ENCODE measurements at places on chromosomes 5 and 9. TPM values are rescaled to one million over a fixed set of nuclear protein-coding genes. Genes with fewer than 3 reads are reported as not detected.
A peak's percentile ranks its signal among the peaks of the same experiment; 100 is the strongest.

DNA sequence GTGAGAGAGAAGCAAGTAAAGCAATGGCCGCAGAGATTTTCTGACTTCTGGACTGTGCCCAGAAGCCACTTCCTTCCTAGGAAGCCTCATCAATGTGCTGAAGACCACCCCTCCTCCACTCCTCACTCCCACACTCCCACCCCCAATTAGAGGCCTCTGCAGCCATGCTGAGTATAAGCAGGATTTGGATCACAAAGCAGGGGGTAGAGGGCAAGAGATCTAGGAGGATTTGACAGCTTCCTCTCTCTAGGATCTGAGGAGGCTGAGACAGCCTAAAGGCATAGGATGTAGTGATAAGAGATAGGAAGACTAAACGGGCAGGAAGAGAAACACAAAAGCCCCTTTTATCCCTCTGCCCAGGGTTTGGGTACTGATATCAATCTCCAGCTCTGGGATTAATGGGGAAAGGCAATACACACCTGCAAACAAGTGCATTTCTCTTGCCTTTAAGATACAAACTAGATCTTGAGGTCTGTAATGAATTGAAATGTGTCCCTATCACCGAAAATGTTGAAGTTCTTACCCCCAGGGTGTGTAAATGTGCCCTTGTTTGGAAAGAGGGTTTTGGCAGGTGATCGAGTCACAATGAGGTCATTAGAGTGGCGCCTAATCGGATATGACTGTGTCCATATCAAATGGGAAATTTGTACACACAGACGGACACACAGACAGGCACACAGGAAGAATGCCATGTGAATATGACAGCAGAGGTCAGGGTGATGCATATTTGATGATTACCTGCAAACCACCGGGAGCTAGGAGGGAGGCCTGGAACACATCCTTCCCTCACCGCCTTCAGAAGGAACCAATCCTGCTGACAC, 28.5 kb downstream of the KCNV2 start:
- DNase-seq, result peak; percentile 21

GRCh38 chr5:170333161-170333910, 35.8 kb upstream of the LCP2 start:
- no peak for DNase-seq

TAF11L5 gene
- not detected for total RNA-seq

LRRC26 gene
- total RNA-seq, result 0.77 TPM

DNA sequence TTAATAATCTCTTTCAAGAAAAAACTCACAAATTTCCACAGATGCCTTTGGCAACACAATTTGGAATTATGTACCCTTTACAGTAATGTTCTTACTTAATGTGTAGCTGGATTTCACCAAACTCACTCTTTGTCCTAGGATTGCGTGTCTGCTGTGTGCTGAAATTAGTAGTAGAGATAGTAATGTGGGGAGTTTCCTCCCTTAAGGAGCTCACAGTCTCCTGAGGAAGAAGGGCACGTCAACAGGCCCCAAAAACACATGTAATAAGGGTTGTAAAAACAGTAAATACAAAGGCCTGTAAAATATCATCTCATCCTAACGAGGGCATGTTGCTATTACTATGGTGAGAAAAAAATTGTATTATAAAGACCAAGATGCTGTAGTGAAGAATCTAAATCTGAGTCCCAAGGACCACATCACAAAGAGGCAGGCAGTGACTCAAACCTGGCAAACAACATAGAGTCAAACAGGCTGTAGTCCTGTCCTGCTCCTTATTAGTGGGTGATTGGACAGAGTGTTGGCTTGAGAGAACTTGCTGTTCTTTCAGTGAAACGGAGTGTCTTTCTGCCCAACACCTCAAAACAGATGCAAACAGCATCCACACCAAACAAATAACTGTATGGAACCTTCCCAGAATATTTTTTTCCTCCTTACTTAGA, 83.2 kb upstream of the PAPPA start:
- DNase-seq, result no peak

- DNase-seq, result no peak
These were observed 88.1 kb downstream of the FGF1 start for GRCh38 chr5:142597546-142598337.

DNA sequence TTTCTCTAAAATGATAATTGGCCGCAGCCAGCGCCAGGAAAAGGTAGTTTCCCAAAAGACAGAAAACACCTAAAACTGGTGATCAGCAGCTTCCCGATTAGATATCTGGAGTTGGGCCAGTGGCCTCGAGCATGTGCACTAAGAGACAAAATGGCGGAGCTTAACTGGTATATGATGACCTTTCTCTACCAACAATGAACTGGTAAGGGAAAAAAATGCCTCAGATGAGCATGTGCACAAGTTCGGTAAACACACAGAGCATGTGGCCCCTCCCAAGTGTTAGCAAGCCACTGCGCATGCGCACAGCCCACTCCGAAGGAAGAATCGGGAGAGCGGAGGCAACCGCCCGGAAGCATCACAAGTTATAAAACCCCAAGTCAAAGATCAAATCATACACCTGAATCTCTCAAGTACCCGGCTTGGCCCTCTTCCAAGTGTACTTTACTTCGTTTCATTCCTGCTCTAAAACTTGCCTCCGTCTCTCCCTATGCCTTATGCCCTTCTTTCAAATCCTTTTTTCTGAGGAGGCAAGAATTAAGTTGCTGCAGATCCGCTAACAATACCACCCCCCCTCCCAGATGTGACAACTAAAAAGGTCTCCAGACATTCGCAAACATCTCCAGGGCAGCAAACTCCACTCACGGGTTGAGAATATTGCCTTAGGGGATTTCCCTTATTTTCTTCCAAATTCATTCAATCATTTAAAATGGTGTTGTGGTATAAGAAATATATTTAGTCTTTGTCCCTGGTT, 15.0 kb upstream of the PTBP3 start:
- peak; percentile 87 for DNase-seq

DNA sequence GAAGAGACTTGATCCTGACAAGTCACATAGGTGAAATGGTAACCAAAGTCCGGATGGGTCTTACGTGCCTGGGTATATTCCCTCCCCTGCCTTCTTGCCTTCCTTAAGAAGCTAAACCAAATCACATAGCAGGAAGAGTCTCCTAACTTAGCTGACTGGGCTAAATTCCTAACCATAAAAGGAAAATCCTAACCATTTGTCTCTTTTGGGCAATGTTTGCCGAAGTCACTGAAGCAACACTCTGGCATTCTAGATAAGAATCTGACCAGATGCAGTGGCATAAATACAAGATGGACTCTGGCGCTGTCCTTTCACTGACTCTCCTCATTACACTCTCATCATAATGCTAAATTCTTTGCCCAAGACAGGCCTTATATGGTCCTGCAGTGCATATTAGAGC, 625.5 kb upstream of the RORB start:
- no peak for DNase-seq

- no peak for DNase-seq
These were observed 103.8 kb upstream of the WWC1 start for GRCh38 chr5:168187614-168188013.

DNA sequence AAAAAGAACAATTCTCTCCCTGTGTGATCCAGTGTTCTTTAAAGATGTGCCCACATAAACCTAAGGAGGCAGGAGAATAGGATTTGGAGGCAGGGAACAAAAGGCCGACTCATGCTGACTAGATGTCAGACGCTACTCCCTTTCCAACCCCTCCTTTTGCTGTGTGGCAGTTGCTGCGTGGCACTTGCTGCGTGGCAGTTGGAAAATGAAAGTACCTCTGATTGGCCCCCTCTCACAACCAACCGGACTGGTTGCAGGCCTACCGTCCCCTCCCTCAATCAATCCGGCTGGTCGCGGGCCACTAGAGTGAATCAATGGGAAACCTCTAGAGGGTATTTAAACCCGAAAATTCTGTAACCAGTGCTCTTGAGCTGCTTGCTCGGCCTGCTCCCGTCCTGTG, 551.0 kb downstream of the KIF4B start:
- DNase-seq, result no peak

ASPN gene
- 18.9 TPM for total RNA-seq

PCDHGA1 gene
- 0.71 TPM for total RNA-seq

GRCh38 chr5:54514841-54515432, 2.6 kb upstream of the SNX18 start:
- DNase-seq, result no peak

PDE4D gene
- total RNA-seq, result 74.4 TPM

ACOT12 gene
- total RNA-seq, result not detected

GRCh38 chr5:84239494-84239893, 145.2 kb downstream of the EDIL3 start:
- no peak for DNase-seq

GTF3C4 gene
- total RNA-seq, result 16.9 TPM

KIF4B gene
- not detected for total RNA-seq

EGFLAM gene
- total RNA-seq, result 0.52 TPM

DNA sequence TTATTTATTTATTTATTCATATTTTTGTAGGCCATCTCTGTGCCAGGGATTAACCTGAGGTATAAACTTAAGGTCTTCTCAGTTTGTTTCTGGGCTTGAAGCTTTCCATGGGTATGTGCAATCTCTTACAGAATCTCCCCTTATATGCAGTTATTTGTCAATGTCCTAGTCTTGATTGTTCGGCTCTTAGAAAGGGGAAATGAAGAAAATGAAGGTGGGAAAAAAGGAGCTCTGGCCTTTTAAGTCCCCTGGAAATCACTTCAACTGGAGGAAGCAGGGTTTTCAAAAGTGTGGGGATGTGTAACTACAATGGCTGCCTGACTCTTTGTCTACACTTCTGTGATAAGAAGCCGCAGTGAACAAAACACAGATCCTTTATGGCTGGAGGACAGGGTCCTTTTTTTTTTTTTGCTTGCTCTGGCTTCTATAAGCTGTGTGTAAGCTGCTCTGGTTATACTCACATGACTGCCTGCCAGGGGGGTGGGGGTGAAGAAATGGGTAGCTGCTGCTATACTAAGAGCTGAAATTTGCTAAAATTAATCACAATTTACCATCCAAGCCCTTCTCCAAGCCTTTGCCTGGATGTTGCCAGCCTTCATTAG, 33.7 kb downstream of the CENPP start:
- DNase-seq, result no peak

GRCh38 chr5:116091416-116091815, 6.6 kb downstream of the COMMD10 start:
- DNase-seq, result no peak

- no peak for DNase-seq
These were observed 49.3 kb downstream of the F2R start for GRCh38 chr5:76765249-76765648.

ECM2 gene
- total RNA-seq, result 3.1 TPM

- no peak for DNase-seq
These were observed 57.9 kb downstream of the PRRT1B start for GRCh38 chr9:131603199-131603598.

All from lung (tissue), 17 donors.